Adrenal gland (tissue), 19 donors: ENCODE measurements at places on chromosomes 6 and 20. TPM values are rescaled to one million over a fixed set of nuclear protein-coding genes. Genes with fewer than 3 reads are reported as not detected.

The FAM83C gene
- not detected for total RNA-seq

The DTD1 gene
- 19.0 TPM for total RNA-seq

The DPPA5 gene
- total RNA-seq, result not detected

The KCTD20 gene
- 42.2 TPM for total RNA-seq

- DNase-seq, result no peak
These were observed 9.4 kb downstream of the OR12D1 start for GRCh38 chr6:29424168-29424567.

- DNase-seq, result peak; percentile 54
These were observed 116.6 kb downstream of the MRPL14 start for GRCh38 chr6:44010411-44011349.

DNA sequence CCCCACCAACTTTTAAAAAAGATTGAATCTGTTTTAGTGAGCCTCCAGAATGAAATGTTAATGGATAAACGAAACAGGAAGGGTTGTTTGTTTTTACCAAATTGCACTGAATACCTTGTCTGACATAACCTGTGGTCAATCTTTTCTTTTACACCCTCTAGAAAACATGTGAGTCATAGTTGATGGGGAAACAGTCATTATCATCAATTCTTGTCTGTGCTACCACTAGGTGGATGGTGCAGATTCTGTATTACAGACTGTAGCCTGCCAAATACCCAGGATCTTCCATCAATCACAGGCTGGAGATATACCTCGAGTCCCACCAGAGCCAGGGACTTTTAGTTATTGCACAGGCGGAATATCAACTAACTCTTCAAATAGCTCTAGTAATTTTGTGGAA, 29.5 kb upstream of the PKIB start:
- no peak for DNase-seq

DNA sequence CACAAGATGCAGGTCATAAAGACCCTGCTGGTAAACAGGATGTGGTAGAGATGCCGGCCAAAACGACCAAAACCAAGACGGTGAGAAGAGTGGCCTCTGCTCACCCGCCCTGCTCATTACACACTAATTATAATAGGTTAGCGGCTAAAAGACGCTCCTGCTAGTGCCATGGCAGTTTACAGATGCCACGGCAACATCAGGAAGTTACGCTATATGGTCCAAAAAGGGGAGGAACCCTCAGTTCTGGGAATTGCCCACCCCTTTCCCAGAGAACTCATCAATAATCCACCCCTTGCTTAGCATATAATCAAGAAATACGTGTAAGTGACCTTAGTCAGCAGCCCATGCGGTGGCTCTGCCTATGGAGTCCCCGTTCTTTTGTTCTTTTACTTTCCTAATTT, 17.6 kb downstream of the BHLHE23 start:
- DNase-seq, result no peak

DNA sequence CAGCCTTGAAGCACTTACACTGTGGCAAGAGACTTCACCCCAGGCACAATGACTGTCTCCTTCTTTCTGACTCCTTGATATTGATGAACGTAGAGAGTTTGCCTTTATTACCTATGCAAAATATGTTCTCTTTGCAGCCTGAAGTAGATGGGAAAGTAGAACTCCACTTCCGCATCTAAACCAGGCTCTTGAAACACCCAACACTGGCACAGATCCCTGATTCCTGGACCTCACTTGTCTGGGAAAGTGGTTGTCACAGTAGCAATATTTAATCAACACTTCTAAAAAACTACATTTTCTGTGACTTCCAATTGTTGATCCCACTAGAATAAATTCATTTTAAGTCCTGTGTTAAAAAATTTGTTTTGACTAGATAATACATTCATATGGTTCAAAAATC, 143.1 kb downstream of the CDK19 start:
- no peak for DNase-seq

DNA sequence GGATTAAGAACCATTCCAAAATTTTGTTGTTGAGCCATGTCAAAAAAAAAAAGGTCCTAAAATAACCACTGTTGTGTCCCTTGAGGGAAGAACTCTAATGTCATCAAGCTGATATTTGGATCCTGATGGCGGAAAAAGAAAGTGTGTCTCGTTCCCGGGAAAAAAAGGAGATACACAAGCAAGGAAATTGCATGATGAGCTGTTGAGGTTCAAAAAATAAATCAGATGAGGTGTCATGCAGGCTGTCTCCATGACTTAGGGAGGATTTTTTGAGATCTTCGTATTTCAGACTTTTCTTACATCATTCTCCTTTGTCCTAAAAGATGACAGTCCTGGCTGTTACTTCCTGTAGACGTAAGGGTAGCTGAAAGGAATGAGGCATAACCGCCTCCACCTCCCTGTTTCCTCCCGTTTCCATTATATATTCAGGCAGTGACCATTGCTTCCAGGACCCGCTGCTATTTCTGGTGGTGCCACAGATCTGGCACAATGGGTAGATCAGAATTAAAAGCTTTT, 117.3 kb upstream of the TNFAIP3 start:
- no peak for DNase-seq

DNA sequence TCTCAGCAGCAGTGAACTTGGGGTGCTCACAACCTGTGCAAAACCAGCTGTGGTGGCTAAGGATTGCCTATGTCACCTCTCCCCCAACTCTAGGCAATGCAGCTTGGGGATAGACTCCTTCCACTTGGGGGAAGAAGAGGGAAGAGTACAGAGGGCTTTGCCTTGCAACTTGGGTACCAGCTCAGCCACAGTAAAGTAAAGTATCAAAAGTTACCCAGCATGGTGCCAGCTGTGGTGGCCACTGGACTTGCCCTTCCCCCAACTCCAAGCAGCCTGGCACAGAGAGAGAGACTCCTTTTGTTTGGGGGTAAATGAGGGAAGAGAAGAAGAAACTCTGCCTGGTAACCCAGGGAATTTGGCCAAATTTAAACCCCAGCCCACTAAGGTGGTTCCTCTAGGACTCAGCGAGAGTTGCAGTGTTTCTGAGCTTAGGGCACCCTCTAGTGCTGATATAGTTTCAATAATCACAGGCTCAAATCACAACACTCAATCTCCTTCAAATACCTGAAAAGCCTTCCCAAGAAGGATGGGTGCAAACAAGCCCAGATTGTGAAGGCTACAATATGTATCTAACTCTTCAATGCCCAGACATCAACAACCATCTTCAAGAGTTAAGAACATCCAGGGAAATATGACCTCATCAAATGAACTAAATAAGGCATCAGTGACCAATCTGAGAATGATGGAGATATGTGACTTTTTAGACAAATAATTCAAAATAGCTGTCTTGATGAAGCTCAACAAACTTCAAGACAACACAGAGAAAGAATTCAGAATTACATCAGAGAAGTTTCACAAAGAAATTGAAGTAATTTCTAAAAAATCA, 7.6 kb upstream of the DEFB129 start:
- DNase-seq, result no peak

- peak; percentile 38 for DNase-seq
These were observed 79.8 kb downstream of the QKI start for GRCh38 chr6:163494279-163494727.

DNA sequence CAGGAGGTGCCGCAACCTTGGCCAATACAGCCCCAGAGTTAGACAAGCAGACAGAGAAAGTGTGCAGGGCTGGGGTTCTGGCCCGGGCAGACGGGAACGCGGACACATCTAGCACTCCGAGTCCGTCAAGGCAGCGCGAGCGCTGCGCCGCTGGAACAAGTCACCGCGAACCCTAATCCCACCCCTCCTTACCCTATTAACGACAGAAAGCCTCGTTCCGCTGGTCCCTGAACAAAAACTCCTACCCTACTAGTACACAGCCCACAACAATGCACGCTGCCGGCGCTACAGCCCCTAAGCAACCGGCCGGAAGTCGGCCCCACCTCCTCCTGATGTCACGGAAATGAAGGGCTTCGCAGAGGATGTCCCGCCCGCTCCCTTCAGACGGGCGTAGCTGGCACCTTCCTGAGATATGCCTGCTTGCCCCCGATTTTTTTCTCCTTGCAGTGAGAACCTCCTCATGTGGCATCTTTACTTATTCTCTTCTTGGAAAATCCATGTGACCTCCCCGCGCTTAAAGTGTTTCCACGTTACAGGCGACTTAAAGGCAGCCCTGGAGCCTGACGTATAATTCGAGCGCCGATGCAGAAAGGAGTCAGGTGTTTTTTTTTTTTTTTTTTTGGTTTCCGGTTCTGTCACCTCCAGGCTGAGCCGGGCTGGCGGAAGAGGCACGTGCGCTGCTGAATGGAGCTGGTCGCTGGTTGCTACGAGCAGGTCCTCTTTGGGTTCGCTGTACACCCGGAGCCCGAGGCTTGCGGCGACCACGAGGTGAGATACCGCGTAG, at the start of the genes C6orf52 and PAK1IP1:
Gene C6orf52, minus strand, starts transcription at position 315 of the 784 bp plus-strand sequence. CDS start 7,066 bp downstream, outside the sequence.
Gene PAK1IP1, plus strand, starts transcription at position 671 of the 784 bp plus-strand sequence. Its CDS starts 14 bp downstream, at position 685.
- peak; percentile 93 for DNase-seq

DNA sequence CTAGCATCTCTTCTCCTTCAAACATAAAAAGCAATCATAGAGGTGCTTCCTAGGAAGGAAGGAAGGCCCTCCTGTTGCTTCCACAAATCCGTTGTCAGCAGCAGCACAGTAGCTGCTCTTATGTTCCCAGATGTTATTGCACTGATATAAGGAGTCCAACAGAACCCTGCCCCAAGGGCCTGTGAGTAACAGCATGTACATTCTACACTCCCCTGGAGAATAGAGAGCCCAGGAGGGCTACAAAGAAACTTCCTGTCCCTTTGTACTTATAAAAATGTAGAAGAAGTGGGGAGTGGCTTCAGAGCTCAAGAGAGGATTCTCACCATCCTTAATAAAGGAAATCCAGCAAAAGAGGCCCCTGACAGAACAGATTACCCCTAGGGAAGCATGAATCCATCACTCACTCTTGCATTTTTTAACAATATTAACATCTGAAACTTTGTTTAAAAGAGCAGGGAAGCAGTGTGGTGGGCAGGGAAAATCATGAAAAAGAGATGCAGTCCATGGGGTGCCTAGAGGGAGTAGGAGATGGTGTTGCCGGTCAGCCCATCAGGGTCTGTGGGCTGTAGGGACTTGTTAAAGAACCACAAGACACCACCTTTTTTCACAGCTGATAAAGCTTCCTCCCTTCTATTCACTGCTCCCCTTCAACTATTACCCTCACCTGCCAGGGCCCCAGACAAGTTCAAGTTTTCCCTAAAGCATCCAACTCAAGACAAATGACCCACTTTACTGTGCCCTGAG, 104.5 kb upstream of the ADGRF1 start:
- DNase-seq, result no peak

GRCh38 chr20:9509246-9509645, 5.1 kb upstream of the LAMP5 start:
- no peak for DNase-seq

DNA sequence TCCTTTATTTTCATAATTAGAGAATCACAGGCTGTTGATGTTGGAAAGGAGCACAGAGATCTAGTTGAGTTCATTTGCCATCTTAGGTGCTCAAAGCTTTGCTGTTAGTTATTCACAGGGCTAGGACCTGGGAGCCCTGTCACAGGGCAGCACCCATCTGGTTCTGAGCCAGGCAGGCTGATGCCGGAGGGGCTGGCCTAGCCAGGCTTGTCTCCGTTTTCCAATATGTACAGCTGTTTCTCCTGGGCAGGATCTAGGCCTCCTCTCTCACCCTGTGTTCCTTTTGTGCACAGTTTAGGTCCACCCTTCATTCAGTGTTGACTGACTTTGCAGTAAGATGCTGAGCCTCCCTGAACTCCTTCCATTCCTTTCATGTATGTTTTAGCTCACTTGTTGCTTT, 33.4 kb downstream of the LRRC1 start:
- no peak for DNase-seq

DNA sequence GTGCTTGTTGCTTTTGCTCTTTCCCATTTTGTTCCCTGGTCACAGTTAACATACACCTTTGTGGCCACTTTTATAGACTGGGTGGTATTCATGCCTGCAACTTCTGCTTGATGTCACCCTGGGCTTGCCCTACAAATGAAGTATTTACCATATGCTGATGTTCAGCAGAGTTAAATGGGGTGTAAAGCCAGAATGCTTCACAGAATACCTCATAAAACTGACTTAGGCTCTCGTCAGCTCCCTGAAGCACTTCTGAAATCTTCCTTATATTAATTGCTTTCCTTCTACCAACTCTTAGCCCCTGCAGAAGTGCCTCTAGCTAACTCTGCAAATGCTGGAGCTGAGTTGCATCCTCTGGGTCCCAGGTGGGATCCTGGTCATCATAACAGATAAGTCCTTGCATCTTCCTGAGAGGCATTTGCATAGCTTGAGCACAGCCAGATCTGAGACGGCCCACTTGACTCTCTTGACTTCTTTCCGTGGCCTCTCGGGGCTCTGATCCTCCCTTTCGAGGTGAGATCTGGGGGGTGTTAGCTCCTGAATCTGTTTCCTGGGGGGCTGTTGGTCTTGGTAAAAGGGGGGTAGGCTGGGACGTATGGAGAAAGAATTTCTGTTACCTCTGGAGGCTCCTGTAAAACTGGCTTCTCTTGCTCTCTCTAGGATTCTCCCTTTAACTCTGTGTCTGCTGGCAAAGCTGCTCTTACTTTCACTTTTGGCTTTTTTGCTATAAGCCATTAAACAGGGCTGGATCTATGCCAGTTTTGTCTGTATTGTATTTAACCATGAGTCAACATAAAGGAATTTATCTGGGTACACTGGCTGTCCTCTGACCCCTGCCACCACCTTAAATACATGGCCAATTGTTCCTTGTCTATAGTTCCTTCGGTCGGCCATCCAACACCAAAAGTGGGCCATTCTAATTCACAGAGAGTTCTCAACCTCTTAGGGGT, 223.0 kb upstream of the SYNCRIP start:
- peak; percentile 31 for DNase-seq

GRCh38 chr6:164838068-164838615, 471.3 kb downstream of the C6orf118 start:
- no peak for DNase-seq

GRCh38 chr20:15726416-15726815, 846.8 kb downstream of the KIF16B start:
- no peak for DNase-seq

- no peak for DNase-seq
These were observed 318.2 kb downstream of the SAMD5 start for GRCh38 chr6:147826698-147827097.

DNA sequence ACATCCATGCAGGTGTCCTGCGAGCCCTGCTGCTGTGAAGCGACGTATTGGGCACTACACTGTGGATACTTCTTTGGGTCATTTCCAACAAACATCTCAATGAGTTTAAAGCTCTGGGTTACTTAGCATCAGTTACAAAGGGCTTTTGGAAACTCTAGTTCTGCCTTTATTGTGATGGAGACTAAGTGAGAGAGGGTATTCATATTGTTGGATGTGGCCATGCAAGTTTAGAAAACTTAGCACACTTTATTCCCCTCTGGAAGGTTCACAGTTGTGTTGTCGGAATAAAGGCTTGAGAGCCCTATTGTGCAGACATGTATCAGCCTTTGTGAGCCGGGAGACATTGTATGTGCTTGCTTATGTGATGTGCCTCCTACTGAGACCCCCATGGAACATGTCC, 22.1 kb downstream of the DUSP22 start:
- DNase-seq, result no peak

DNA sequence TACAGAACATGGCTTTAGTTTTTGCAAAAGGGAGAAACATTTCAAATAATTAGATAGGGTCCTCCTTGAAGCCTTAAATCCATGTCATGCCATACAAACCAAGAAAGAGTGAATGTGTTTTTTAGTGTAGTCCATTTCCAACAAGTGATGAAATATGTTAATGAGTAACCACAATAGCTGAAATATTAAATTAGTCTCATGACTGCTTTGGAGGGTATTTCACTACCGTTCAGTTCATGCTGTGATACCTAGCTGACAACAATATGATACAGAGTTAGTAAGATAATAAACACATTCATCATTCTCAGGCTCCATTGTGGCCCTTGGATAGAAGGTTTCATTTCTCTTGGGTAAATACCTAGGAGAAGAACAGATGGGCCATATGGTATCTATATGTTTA, 5.8 kb upstream of the ID4 start:
- DNase-seq, result no peak

- no peak for DNase-seq
These were observed 17.4 kb downstream of the ADGRF4 start for GRCh38 chr6:47715782-47716181.

GRCh38 chr6:13188306-13188705, 140.0 kb downstream of the TBC1D7 start:
- no peak for DNase-seq
